Natural killer cell treated with Interleukin-12 subunit alpha and Interleukin-12 subunit beta and Interleukin-15 and Interleukin-18, amount 100 ng/mL, for 72 hours (primary cell): ENCODE measurements at places on chromosomes 13 and 19.
A peak's percentile ranks its signal among the peaks of the same experiment; 100 is the strongest.

GRCh38 chr13:34941835-34942731 lies at the start of gene NBEA:
NBEA (plus strand) TSS chr13:34942270; CDS start chr13:34942821, 551 bp downstream.
- peak; percentile 61 for DNase-seq

- DNase-seq = no peak
Measured at GRCh38 chr13:24725379-24725778, 38.6 kb upstream of the RNF17 start.

GRCh38 chr19:1575323-1576241 lies 7.5 kb upstream of the MEX3D start:
- no peak for DNase-seq

DNA sequence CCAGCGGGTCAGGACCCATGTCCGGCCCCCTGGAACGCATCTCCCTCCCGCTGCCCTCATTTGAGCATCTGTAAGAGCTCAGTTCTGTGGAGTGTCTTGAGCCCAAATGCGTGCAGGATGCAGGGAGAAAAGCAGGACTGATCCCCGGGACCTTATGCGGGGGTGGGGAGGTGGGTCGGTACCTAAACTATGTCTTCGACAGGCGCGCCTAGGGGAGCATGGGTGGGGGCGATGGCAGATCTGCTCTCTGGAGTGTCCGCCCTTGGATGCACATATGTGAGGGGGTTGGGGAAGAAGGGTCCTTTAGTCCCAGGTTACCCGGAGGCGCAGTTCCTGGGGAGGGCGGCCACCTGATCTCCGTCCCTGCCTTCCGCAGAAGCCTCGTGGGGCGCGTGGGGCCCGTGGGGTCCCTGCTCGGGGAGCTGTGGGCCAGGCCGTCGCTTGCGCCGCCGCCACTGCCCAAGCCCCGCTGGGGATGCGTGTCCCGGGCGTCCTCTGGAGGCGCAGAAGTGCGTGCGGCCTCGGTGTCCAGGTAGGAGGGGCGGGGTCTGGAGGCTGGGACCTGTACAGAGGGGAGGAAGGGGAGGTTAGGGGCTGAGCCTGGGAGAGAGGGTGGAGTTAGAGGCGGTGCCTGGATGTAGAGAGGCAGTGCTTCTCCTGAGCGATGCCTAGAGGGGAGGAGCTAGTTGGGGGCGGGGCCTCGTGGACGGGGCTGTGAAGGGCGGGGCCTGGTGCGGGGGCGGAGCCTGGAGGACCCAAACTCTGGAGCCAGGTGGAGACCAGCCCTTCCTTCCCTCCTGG lies 2.9 kb downstream of the CILP2 start:
- DNase-seq = peak; percentile 70

DNA sequence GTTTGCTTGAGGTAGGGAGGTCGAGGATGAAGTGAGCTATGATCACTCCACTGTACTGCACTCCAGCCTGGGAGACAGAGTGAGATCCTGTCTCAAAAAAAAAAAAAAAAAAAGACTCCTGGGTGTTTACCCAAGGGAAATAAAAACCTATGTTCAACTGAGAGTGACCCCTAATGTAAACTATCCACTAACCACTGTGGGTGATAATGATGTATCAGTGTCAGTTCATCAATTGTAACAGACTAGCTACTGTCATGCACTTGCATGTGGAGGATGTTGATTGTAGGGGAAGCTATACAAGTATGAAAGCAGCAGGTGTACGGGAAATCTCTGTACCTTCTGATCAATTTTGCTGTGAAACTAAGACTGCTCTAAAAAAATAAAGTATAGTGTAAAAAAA lies 2.6 kb upstream of the CIB3 start:
- no peak for DNase-seq

DNA sequence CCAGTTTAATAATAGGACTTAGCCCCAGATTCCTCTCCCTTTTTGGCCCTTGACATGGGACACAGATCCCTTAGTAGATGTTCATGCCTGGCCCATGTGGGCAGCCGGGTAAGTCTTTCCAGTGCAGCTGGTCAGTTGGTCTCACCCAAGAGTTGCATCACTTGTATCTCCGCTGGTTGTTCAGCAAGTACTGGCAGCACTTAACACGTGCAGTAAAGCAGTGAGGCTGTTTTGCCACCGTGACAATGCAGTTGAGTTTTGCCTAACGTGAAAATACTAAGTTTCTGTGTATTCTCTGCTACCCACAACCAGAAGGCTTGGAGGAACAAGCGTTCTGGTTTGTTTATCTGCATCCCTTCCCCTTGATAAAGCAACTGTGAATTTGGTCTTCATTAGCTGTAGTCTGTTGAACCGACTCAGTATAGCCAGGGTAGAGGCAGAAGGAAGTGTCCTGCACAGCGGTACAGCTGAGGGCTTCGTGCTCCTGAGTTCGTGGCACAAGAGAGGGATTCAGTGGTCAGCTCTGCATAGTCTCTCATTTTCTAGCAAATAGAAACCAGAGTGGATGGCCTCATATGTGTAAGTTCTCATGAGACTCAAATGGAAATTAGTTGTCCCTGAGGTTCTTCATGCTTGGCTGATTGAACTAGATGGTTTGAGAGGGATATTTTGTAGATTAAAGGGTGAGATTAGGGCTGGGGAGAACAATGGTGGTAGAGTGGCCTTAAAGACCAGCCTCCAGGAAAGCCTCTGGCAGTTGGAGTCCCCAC lies 50.3 kb downstream of the ARHGEF7 start:
- DNase-seq = no peak

GRCh38 chr19:33114312-33114711 lies 17.6 kb upstream of the WDR88 start:
- DNase-seq = no peak

DNA sequence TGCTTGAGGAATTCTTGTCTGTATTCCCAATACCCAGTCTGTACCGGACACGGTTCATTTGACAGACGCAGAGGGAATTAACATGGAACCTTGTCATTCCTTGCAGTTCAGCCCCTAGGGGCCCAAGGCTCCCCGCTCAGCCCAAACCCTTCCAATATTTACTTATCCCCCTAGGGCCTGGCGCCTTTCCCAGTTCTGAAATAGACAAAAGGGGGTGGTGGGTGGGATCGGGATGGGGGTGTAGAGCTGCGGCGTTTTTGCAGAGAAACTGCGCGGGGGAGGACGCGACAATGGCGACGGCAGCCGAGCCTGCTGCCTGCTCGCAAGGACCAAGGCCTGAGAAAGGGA lies 583 bp downstream of the AKAP8L start:
- DNase-seq = no peak

DNA sequence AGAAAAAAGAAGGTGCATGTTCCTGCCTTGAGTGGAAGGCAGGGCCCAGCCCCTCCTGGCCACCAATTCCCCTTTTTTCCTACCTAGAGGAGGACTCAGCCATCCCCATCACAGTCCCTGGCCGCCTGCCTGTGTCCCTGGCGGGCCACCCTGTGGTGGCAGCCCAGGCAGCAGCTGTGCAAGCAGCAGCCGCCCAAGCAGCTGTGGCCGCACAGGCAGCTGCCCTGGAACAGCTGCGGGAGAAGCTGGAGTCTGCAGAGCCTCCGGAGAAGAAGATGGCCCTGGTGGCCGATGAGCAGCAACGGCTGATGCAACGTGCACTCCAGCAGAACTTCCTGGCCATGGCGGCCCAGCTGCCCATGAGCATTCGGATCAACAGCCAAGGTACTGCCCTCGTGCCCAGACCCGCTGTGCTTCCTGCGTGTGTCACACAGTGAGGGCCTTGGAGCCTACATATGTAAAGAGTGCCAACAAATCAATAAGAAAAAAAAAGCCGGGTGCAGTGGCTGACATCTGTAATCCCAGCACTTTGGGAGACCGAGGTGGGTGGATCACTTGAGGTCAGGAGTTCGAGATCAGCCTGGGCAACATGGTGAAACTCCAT lies 17.6 kb upstream of the WDR18 start:
- DNase-seq = no peak

- DNase-seq = no peak
Measured at GRCh38 chr13:94390881-94391280, 88.6 kb downstream of the DCT start.

- no peak for DNase-seq
Measured at GRCh38 chr13:23212671-23213070, 31.9 kb downstream of the SGCG start.

DNA sequence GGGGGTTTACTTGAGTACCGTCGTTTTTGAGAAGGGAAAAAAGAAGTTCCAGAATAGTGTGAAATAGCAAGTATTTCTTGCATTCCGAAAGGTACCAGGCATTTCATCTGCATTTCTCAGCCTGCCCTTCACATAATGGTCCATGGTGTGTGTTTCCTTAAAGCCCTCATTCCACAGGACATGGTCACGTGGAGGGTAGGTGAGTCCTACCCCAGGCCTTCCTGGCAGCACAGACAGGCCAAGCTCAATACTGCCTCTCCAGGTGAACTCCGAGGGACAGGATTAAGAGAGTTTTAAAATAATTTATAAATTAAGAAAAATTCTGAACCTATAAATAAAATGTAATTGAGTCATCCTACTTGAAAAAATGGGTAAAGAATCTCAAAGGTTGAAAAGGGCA lies 64.7 kb downstream of the TNFRSF19 start:
- no peak for DNase-seq

DNA sequence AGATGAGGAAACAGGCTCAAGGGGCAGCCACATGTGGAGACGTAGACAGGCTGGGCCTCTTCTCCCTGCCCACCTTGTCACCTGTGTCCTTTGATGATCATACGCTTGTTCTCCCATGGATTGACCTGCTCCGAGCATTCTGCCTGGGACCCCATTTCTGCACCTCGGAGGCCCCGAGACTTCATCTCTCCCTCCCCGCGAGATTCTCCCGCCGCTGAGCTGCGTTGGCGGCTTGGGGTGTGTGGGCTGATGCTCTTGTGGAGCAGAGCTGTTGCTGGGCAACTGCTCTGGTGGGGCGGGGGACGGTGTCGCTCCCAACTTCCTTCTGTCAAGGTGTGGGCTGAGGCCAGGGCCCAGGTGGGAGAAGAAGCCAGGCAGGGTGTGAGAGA lies 22.1 kb downstream of the MAST3 start:
- DNase-seq = no peak

- no peak for DNase-seq
Measured at GRCh38 chr13:44296856-44297255, 76.8 kb upstream of the SERP2 start.

GRCh38 chr13:99797691-99798090 lies 173.9 kb downstream of the ZIC5 start:
- no peak for DNase-seq

- peak; percentile 96 for DNase-seq
Measured at GRCh38 chr19:50025794-50026549, at the start of gene ZNF473. ZNF473 (plus strand) TSS chr19:50026005; CDS start chr19:50031083, 5,078 bp downstream.

DNA sequence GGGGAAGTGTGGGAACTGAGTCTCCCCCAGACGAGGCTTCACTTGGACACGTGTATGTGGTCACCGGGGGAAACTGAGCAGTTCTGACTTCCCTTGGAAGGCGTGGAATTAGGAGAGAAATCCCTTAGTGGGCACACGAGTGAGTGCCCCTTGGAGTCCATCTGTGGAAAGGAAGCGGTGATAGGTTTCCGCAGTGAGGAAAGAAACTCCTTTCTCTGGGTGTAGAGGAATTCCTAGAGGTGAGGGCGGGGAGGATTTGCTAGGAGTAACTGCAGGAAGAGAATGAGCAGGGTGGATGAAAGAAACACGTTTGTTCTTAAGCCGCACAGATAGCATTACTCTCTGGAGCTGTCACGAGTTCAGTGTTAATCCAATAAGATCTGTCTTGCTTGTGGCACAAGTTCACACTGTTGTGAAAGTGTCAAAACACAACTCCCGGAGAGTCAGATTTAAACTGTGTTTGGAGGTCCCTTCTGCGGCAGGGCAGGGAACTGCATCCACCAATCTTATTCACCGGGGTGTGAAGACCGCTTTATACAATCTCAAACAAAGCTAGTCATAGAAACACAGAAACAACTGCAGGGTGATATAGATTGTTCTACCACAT lies 1.2 kb downstream of the KL start:
- no peak for DNase-seq

GRCh38 chr19:19120308-19121231 lies 17.7 kb downstream of the TMEM161A start:
- peak; percentile 61 for DNase-seq

- no peak for DNase-seq
Measured at GRCh38 chr13:38687246-38688229, 661 bp downstream of the FREM2 start.

- DNase-seq = no peak
Measured at GRCh38 chr13:71613066-71613745, 253.8 kb downstream of the DACH1 start.

GRCh38 chr19:5828661-5829566 lies 10.6 kb downstream of the FUT6 start:
- DNase-seq = no peak

DNA sequence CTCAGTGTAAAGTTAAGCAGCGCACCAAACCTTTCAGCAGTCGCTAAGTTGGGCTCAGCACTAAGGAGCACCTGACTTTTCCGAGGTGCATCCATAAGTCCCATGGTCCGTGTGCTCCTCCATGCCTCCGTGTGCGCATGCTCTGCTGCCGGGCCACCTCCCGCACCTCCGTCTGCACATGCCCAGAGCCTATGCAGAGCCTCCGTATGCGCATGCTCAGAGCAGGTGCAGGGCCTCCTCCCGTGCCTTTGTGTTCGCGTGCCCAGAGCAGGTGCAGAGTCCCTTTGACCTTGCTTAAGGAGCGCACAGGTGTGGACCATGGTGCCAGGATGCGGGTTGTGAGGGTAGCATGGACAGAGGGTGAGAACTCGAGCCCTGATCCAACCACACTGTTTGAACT lies 46.0 kb downstream of the ATP11A start:
- DNase-seq = no peak

GRCh38 chr19:19866611-19867248 lies 1.0 kb downstream of the ZNF253 start:
- peak; percentile 67 for DNase-seq

DNA sequence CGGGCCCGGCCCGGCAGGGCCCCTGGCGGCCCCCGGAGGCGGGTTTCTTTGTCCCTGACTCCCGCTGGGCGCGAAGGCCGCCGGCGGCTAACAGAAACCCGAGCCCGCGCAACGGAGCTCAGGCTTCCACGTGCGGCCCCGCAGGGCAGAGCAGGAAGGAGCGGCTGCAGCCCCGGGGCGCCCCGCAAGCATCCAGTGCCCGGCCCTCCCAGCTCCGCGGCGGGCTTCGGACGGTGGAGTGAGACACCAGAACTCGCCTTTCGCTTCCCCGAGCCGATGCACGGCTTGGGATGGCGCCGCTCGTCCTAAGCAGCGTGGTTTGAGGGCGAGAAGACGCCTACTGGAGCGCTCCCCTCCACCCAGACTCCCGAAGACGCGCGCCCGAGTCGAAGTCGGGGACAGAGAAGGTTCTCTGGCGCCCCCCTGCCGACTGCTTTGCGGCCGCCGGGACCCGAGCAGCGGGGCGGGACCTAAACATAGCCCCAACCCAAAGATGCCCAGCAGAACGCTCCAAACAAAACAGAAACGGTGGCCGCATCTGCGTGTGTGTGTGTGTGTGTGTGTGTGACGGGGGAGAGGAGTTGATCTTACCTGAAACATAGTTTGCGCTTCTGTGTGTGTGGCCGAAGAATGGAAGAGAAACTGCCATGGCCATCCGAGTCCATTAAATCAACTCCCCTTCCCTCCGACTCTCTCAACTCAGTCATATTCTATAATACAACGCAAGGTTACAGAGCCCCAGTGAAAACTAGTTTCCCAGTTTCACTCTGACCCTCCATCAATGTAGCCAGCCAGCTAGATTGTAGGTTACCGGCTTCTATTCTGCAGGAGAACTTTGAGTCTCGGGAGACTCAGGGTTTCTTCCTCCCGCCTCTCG lies 629 bp upstream of the FGF9 start:
- DNase-seq = peak; percentile 71

- no peak for DNase-seq
Measured at GRCh38 chr13:73335210-73335609, 276.4 kb downstream of the KLF5 start.
